Adipocyte (in vitro differentiated cells): ENCODE measurements at places on chromosomes 3 and 15.

- no peak for DNase-seq
Observed at GRCh38 chr3:8778475-8778874, 9.1 kb upstream of the OXTR start.

DNA sequence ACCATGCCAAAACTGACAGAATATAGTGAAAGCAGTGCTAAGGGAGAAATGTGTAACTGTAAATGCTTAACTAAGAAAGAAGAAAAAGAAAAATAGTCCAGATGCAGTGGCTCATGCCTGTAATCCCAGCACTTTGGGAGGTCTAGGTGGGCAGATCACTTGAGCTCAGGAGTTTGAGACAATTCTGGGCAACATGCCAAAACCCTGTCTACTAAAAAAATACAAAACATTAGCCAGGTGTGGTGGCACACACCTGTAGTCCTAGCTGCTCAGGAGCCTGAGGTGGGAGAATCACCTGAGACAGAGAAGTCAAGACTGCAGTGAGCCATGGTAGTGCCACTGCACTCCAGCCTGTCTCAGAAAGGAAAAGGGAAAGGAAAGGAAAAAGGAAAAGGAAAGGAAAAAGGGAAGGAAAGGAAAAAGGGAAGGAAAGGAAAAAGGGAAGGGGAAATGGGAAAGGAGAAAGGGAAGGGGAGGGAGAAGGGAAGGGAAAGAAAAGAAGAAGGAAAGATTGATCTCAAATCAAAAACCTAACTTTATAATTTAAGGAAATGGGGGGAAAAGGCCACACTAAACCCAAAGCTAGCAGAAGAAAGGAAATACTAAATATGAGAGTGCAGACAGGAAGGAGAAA, 20.3 kb downstream of the C3orf33 start:
- no peak for DNase-seq

DNA sequence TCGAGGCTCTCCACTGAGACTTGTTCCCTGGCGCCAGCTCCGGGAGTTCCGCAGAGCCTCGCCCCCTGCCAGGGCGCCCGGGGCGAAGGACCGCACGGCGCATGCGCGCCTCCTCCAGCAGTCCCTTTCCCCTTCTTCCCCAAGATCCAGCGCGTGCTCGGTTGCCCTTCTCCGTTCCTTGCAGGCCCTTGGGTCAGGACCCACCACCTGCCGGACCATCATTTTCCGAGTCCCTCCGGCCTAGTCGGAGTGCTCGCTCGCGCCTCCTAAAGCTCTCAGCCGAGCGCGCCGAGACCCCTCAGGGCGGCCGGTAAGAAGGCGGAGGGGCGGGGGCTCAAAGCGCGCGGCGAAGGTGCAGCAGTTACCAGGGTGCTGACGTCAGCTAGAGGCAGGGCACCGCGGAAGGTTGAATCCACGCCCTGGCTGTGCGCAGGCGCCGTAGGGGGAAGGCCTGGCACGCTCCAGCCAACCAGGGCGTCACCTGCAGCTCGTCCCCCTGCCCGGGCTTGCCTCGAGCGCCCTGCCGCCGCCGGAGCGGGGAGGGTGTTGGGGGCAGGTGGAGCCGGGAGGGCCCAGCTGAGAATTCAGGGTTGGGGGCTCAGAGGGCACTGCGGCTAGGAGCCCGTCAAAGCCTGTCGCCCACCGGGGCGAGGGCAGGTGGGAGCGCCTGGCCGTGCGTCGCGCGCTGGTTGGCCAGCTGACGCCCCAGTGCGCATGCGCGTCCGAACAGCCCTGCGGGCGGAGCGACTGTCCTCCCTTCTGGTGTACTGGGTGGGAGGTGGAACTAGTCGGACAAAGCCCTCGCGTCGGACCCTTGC, at the start of gene TCAIM:
Gene TCAIM, plus strand, starts transcription at position 757 of the 818 bp plus-strand sequence. CDS start 16,017 bp downstream, outside the sequence.
- peak; percentile 98 for DNase-seq

GRCh38 chr15:27086805-27087204, 115.8 kb downstream of the GABRG3 start:
- no peak for DNase-seq

GRCh38 chr3:49534581-49535441, 19.5 kb upstream of the BSN start:
- no peak for DNase-seq

GRCh38 chr3:71564361-71564760, 19.2 kb downstream of the FOXP1 start:
- DNase-seq, result no peak

- DNase-seq, result peak; percentile 20
Observed at GRCh38 chr3:70383360-70383831, 71.0 kb upstream of the MDFIC2 start.

- DNase-seq, result peak; percentile 30
Observed at GRCh38 chr3:193971261-193971751, 164.6 kb upstream of the HES1 start.

DNA sequence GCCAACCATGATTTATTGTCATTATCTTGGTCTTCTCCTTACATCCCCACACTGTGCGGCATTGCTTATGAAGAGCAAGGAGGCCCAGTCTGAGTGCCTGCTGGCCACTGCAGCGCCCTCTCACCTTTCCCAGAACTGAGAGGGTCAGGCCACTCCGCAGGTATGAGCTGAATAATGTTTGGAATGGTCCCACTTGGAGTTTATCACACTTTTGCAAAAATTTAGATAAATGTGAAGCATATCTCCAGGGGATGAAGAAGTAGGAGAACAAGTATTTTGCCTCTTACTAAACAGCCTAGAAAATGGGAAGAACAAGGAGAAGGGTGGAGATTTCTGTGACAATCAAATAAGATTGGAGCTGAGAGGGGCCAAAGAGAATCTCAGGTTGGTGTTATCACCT, 74.4 kb upstream of the GSK3B start:
- DNase-seq, result no peak

- DNase-seq, result no peak
Observed at GRCh38 chr3:36792342-36792741, 28.0 kb upstream of the DCLK3 start.
